Activated CD4-positive, alpha-beta T cell treated with anti-CD3 and anti-CD28 coated beads for 4 hours (primary cell): ENCODE measurements at places on chromosomes 3 and 15.
A peak's percentile ranks its signal among the peaks of the same experiment; 100 is the strongest.

GRCh38 chr15:68700455-68701123 is 120.1 kb downstream of the ANP32A start:
- no peak for DNase-seq

GRCh38 chr15:82571722-82572222 is 31.5 kb upstream of the RPS17 start:
- DNase-seq, result no peak

- DNase-seq, result no peak
These were observed 150.1 kb downstream of the SLCO3A1 start for GRCh38 chr15:92003515-92004067.

- DNase-seq, result no peak
These were observed 120.2 kb upstream of the PFN2 start for GRCh38 chr3:150090877-150091276.

DNA sequence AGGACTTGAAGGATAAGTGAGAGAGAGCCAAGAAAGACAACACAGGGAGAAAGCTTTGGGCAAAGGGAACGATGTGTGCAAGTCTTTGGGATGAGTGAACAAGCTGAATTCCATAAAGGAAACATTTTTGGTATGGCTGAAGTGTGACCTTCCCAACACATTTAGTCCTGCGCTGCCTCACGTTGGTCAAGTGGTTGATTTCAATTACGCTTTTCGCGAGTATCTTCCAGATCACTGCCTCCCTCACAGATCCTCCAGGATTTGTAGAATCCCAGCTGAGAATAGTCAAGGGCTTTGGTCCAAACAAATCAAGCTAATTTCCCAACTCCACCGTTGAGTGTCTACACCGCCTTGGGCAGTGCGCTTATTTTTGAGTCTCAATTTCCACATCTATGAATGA is 338.4 kb upstream of the ADAMTS9 start:
- DNase-seq, result no peak

DNA sequence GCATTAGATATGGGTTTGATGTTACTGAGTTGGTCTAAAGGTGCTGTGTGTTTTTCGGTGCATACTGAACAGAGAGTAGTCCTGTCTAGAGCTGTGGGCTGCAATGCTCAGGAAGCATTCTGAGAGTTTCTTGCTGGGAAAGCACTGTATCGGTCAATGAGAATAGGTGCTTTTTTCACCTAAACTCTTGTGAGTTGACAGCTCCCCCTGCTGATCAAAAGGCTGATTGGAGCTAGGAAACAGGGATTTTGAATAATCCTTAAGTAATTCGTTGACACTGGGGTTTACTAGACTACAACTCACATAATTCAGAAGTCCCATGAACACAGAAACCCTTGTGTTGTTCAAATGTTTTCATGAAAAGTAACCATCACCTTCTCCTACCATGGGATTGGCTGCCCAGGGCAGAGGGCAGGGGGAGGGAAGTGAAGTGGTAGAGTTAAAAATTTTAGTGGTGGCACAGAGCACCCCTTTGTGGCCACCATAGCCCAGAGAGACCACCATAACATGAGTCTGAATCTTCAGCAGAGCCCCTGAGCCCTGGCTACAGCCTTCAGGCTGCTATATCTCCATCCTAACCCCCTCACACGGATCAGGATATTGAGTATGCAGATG is 13.0 kb upstream of the MANF start:
- peak; percentile 61 for DNase-seq

DNA sequence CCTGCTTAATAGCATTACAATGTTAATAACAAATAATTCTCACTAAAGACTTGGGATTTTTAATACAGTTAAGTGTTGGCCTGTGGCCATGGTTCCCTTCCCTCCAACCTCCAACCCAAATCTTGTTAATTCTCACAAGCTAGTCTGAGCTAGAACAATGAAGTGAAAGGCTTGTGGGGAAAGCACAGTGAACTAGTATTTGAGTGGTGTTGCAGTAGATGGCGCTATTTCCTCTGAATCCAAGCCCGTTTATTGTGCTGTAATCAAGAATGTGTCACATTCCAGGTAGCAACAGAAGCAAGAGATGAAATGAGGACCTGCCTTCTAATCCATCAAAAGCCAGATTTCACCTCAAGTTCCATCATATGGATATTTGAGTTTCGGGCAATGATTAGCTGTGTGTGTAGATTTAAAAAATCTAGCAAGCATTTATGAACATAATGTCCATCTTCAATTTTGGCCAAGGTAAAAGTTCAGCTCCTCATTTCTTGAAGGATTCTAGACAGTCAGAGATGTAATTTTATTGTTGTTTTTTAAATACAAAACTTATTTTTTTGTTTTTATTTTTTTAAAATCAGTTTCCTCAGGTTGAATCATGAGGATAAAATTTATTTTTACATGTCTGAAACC is 160.7 kb downstream of the SQOR start:
- DNase-seq, result no peak

- DNase-seq, result no peak
These were observed 42.0 kb downstream of the ADAMTSL3 start for GRCh38 chr15:83695901-83696425.

- no peak for DNase-seq
These were observed 34.8 kb downstream of the EIF4E3 start for GRCh38 chr3:71690341-71690841.

GRCh38 chr15:50697109-50697797 is 10.7 kb upstream of the TRPM7 start:
- DNase-seq, result no peak

- no peak for DNase-seq
These were observed 45.9 kb downstream of the PPARG start for GRCh38 chr3:12334786-12335185.

DNA sequence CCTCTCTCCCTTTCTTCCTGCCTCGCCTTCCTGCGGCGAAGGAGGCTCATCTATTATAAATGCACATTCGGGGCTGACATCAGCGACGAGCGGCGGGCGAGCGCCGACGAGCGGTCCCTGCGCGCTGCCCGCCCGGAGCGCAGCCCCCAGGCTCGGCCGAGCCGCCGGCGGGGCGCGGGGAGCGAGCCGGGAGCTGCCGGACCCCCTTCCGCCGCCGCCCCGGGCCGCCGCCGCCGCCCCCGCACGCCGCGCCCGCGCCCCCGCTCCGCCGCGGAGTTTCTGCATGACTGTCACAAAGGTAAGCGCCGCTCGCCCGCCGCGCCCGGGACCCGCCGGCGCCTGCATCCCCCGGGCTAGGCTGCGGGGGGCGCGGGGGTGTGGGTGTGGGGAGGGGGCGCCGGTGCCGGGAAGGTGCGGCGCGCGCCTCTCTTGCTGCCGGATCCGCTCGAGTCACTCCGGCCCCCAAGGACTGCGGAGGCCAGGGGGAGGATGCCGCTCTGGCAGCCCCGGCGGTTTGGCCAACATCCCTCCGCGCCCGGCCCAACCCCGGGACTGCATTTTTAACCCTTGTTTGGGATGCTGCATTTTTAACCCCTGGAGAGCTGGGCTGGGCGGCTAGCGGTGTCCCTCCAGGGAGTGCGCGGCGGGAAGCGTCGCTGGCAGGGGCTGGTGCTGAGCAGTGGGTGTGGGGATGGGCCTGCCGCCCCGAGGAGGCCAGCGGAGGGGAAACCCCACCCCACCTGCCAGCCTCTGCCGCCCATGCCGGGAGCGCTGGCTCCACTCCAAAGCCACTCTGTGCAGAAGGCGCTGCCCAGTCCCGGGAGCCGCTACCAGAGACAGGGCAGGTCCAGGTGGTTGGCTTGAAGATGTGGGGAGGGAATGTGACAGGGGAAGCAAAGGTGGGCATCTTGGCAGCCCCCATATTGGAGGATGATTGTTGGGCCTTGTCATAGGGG is at the start of gene CORO2B:
Gene CORO2B (plus strand): TSS at position 14 of the 956 bp plus-strand sequence. CDS start 270 bp downstream, at position 284.
- no peak for DNase-seq

- peak; percentile 39 for DNase-seq
These were observed 78.3 kb upstream of the ICE2 start for GRCh38 chr15:60557191-60557618.
